ENCODE measurements at places on chromosomes 3 and 15.

DNA sequence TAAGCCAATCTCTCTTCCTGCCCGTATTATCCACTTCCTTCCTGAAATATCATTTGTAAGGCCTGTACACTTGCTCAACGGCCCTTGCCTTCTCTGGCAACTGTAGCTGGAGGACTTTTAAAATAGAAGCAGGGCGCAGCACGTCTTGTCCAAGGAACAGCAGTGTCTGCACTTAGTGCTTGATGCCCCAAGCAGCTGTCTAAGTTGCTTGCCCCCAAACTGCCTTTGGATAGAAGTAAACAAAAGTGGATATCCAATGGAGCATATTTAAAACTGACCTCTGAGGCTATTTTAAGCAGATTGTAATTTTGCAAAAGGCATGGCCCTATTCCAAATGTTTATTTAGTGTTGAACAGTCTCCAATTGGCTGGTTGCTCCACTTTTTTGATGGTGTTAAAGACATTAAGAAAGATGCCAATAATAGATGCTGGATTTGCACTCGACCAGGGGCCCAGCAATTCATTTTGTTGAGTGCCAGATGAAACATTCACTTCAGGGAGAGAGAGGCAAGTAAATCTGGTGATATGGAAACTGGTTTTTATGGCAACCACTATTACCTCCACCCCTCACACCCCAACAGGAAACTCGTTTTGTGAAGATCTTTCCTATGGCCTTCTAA is 526.8 kb upstream of the TBL1XR1 start:
- DNase-seq, result no peak

- DNase-seq, result no peak
Measured at GRCh38 chr3:187955587-187955952, 198.4 kb upstream of the LPP start.

GRCh38 chr3:64138656-64139375 is 86.5 kb downstream of the PRICKLE2 start:
- DNase-seq, result no peak

DNA sequence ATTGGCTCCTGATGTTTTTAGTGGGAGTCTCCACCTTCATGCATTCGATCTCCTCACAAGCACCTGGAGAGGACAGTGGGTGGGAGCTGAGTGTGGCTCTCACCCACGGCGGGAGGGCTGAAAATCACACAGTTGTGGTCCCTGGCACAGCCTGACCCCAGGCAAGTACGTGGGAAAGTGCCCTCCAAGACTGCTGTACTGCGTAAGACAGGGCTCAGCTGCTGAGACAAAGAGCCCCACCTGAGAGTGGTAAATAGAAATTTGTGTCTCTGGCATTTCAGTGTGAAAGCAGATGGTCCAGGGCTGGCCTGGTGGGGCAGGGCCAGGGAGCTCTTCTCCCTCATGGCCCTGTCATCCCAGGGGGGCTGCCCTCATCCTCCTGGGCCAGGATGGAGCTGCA is 77.4 kb upstream of the IQSEC1 start:
- no peak for DNase-seq
